GM04504 (cell line): ENCODE measurements at places on chromosomes 6 and 20.

- no peak for DNase-seq
Observed at GRCh38 chr6:20661721-20662120, 127.5 kb downstream of the CDKAL1 start.

- DNase-seq = no peak
Observed at GRCh38 chr20:46894579-46894958, at the start of gene EYA2. EYA2 (plus strand) TSS chr20:46894843; CDS start chr20:46990011, 95,168 bp downstream.

DNA sequence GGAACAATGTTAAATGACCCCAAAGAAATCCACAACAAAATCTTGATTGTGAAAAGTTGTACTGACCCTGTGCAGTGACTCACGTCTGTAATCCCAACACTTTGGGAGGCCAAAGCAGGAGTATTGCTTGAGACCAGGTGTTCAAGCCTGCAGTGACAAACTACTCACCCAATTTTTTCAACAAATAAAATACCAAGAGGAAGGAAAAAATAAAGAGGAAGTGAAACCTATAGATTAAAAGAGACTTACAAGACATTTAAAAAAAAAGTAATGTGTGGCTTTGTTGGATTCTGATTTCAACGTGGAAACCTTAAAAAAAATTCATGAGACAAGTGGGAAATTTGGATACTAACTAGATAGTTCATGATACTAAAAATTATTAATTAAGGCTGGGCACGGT, 31.9 kb downstream of the GINS1 start:
- no peak for DNase-seq

- no peak for DNase-seq
Observed at GRCh38 chr6:156752666-156753301, 24.4 kb upstream of the ARID1B start.

GRCh38 chr20:19725814-19726525, 32.1 kb upstream of the RIN2 start:
- no peak for DNase-seq

- DNase-seq = no peak
Observed at GRCh38 chr20:37931153-37931922, 28.4 kb downstream of the VSTM2L start.

- no peak for DNase-seq
Observed at GRCh38 chr6:71727632-71728294, 158.6 kb upstream of the RIMS1 start.

- DNase-seq = peak; percentile 32
Observed at GRCh38 chr6:21999012-21999528, 297.8 kb downstream of the PRL start.

- DNase-seq = no peak
Observed at GRCh38 chr20:15487682-15488081, 1085.6 kb downstream of the KIF16B start.

DNA sequence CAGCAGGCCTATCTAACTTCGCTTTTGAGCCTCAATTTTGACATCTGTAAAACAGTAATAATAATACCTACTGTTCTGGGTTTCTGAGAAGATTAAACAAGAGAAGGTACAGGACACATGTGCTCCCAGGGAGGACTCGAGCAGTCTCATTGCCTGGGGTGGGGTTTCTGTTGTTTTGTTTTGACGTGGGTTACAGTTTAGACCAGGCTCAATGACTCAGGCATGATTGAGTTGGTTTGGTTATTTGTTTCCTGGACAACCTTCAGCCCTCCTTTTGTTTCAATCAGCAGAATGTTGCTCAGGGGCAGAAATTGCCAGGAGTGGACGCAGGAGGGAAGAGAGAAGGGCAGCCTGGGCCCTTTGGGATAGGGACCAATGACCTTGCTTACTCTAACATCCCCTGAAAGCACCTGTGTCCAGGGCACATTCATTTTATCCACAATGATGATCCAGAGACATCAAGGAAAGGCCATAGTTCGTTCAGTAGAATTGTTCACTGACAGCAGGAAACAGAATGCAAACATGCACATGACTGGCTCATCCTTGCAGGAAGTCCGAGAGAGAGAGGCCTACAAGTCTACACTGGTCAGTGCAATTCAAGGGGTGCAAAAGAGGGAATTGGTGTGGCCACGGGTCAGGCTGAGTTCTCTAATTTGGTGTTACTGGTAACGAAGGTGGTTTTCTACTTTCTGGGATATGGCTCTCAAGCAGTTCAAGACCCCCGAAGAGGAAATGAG, 74.5 kb upstream of the MRPS10 start:
- peak; percentile 68 for DNase-seq

GRCh38 chr6:27213544-27214125, 33.9 kb upstream of the PRSS16 start:
- no peak for DNase-seq

DNA sequence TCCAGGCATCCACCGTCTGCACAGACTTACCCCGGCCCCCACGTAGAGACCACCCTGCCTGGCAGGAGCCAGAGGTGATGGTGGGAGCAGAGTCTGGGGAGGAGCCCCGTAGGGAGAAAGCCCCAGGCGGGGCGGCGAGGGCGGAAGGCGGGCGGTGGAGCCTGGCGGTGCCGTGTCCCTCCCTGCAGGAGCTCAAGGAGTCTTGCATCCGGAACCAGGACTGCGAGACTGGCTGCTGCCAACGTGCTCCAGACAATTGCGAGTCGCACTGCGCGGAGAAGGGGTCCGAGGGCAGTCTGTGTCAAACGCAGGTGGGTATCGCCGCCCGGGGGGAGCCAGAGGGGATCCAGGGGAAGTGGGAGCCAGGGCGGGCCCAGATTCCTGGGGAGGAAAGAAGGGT, 6.0 kb downstream of the CLPSL1 start:
- DNase-seq = no peak

GRCh38 chr20:35279040-35279439, 1.1 kb upstream of the MMP24OS start:
- no peak for DNase-seq

- DNase-seq = no peak
Observed at GRCh38 chr6:165766457-165766856, 103.4 kb upstream of the PDE10A start.

DNA sequence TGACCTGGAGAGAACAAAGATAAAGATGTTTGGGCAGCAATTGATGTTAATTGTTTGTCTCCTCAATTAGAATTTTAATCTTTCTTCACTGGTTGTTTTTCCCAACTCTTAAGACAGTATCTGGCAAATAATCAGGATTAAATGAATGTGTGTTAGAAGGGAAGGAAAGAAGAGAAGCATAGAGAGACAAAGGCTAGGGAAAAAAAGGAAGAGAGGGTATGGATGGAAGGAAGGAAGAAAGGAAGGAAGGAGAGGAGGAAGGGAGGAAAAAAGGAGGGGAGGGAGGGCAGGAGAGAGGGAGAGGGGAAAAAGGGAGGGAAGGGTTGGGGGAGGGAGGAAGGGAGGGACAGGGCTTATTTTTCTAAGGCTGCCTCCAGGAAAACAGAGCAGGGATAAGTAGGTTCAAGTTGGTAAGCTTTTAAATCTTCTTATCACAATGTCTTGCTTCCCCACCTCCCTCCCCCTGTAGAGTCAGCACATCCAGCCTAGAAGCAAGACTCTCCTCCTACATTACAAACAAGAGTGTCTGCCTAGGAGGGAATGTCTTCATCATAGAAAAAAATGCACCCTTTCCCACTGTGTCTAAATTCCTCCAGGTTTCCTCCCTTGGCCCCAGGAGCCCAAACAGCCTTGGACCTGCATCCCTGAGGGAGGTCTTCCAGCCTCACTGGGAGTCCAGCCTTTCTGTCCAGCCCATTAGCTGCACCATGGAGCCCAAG, 447.8 kb upstream of the JARID2 start:
- DNase-seq = no peak

- peak; percentile 69 for DNase-seq
Observed at GRCh38 chr20:1415667-1416468, 23.0 kb upstream of the FKBP1A start.

DNA sequence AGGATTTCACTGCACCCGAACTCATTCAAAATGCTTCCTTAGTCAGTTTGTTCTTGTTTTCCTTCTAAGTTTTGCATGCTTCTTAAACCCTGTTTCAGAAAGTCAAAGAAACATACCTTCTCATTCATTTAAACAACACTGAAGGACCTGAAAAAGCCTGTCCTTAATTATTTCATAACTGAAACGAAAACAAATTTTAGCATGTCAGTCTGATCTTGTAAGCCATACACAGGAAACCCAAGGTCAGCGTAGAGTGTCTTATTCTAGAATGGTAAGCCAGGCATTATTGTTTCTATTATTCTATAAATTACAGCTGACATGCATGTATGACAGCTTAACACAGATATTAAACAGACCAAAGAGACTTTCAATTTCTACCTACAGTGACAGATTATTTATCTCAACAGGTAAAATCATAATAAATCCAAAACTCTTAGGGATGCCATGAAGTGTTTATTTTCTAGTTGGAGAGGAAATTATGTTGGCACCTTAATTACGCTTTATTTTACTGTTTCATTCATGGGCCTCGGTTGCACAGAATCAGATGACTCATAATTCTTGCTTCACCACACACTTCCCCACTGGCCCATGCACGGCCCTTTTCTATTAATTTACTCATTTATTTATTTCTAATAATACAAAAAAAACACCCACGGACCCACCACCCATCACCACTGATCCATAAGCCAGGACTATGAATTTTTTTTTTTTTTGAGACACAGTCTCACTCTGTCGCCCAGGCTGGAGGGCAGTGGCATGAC, 39.3 kb upstream of the DUSP22 start:
- DNase-seq = no peak

DNA sequence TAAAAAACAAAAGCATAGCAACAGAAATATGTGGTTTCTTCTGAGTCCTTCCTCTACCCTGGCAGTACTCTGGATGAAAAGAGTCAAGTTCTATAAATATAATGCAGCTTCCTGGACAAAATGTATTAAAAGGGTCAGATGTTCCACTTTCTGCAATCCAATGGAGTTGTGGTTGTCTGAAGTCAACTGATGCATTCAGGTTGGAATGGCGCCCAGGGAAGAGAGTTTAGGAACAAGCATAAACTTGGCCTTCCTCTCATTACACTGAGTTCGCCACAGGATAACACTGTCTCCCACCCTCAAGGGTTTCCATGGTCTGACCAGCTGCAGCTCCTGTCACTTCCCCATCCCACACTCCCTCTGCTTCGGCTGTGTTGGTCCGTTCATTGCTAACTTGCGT, 66.4 kb downstream of the PLEKHG1 start:
- DNase-seq = no peak

- no peak for DNase-seq
Observed at GRCh38 chr6:110530671-110531070, 54.3 kb upstream of the SLC22A16 start.

DNA sequence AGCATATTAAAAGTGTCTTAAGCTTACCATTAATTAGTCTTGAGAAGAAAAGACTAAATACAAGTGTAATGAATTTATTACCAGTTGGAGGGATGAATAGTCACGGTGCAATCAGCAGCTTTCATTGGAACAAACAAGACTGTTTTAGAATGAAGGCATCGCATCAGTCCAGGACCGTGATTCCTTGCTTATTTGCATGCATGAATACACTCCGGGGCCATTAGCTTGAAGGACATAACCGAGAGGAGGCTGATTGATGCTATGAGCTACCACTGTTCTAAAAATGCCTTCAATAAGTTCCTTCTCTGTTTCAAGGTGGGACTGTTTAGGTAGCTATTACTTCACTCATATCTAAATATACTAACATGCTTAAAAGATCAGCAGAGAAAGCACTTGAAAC, 17.9 kb downstream of the PROKR2 start:
- DNase-seq = no peak
